ENCODE measurements at places on chromosomes 13 and 19.

GRCh38 chr19:56071151-56071550 lies 49.9 kb downstream of the ZNF787 start:
- peak; percentile 13 for DNase-seq

DNA sequence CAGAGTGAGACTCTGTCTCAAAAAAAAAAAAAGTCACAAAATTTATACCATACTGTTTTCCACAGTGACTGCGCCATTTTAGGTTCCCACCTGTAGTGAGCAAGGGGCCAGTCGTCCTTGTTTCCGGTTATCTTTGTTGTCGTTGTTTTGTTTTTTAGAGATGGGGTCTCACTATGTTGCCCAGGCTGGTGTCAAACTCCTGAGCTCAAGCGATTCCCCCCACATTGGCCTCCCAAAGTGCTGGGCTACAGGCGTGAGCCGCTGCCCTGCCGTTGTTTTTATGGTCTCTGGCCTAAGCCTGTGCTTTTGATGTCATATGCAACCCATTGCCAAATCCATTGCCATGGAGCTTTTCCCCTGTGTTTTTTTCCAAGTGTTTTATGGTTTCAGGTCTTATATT lies 3.3 kb downstream of the UPF3A start:
- DNase-seq = no peak

GRCh38 chr19:18346091-18346490 lies 5.7 kb downstream of the PGPEP1 start:
- DNase-seq = no peak

DNA sequence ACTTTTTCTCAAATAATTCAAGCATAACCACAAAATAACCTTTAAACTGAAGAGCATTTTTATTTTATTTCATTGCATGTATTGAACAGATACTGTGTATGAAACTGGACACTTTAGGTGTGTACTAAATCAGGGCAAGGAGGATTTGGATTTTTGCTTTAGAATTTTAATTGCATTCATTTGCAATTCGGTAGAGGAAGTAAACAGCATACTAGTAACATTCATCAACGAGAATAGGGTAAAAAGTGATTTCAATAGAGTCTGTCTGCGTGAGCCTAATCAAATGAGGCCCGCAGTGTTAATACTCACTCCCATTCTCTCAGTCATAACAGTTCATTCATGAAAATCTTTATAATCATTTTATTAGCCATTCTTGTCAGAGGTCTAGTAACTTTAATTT lies 200.2 kb downstream of the SPRY2 start:
- no peak for DNase-seq

GRCh38 chr13:113759525-113760137 lies 605 bp downstream of the TMEM255B start:
- DNase-seq = no peak

GRCh38 chr13:66635526-66635925 lies 594.6 kb downstream of the PCDH9 start:
- DNase-seq = no peak
